Heart left ventricle (tissue), 16 donors: ENCODE measurements at places on chromosomes 2 and 18.

DNA sequence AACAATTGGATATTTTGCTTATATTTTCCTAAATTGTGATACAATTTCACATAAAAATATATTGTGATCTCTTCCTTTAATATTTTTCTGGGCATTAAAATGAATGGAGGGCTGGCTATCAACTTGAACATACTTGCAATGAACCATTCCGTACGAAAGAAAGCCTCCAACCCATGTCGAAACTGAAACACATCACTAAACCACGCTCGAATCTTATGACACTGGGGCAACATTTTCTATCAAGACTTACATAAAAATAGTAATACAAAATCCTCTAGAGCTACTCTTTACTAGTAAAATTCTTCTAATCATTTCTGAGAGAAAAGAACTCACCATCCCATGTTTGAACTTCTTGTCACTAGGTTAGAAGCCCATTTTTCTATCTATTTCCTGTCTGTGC is 132.8 kb upstream of the DOK6 start:
- H3K27me3 ChIP-seq: no peaks in the 10 kb centered on the region
- no peak overlapping the region for H3K4me3 ChIP-seq
- H3K27ac ChIP-seq: no peak overlapping the region
- no peaks in the 10 kb centered on the region for H3K4me1 ChIP-seq
- no peak for DNase-seq

DNA sequence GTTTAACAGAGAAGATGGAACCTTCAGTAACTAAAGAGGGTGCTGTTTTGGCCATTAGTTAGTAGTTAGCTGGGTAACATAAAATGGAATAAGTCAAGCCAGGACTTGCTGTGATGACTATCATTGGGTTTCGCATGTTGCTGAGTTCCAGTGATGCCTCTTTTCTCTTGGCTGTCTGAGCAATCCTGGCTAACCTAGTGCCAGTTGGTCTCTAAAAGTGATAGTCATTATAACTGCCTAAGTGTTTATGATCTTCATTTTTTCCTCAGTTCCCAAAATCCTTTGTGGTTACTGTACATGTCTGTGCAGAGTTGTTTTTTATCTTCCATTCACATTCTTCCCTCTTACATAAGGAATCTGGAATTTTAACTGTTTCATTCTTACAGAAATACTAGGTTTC is 33.4 kb downstream of the WDR43 start:
- peaks cover 100% of the 10 kb centered on the region for H3K36me3 ChIP-seq
- DNase-seq: no peak
- no peak overlapping the region for H3K4me3 ChIP-seq
- H3K4me1 ChIP-seq: no peaks in the 10 kb centered on the region
- H3K27me3 ChIP-seq: no peaks in the 10 kb centered on the region

DNA sequence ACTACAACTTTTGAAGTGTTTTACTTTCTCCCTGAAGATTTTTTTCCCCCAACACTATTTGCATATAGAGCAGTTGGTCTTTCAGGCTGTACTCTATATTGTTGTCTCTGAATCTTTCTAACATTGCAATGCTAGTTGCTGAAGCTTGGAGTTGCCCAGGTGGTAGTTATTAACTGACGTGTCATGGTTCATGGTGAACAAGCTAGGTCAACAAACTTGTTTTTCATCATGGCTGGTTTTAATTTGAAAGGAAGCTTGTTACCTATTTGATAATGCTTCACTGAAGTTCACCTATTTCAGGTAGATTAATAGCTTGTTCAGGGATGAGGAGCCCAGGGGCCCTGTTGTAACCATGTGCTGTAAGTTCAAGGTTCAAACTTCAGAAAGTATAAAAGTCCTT is 158.8 kb upstream of the ZEB2 start:
- no peak overlapping the region for H3K27ac ChIP-seq
- no peaks in the 10 kb centered on the region for H3K36me3 ChIP-seq
- no peak for DNase-seq

DNA sequence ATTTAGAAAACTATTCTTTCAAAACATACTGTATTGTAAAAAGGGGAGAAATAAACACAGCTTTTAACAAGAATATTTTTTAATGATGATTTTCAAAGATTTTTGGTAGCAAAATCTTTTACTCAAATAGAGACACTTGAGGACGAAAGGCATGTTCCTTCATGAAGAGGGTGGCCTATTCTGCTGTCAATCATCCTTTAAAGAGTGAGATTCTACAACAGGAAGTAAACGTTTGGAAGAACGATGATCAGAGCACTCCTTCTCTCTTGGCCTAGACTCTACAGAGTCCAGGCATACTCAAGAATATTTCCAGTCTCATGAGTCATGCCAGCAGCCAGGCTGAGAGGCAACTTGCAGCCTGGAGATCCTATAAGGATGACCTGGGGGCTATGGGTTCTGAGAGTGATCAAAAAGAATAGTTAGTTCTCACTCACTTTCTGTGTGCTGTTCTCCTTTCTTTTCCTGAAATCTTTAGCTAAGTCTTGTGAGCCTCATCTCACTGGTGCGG is 62.4 kb upstream of the TCF4 start:
- no peak overlapping the region for H3K27ac ChIP-seq
- H3K36me3 ChIP-seq: no peaks in the 10 kb centered on the region
- no peaks in the 10 kb centered on the region for H3K4me1 ChIP-seq
- H3K4me3 ChIP-seq: no peak overlapping the region

DNA sequence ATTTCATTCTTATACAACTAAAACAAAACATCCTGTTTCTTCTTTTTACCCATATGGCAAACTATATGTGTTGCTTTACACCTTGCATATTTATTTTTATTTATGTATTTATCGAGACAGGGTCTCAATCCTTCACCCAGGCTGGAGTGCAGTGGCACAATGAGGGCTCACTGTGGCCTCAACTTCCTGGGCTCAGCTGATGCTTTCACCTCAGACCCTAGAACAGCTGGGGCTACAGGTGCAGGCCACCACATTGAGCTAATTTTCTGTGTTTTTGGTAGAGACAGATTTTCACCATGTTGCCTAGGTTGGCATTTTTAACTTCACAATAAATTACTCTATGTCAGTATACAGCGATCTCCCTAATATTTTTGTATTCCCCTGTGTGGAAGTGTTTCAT is 522.0 kb downstream of the MBD2 start:
- H3K4me3 ChIP-seq: no peak overlapping the region
- no peak overlapping the region for H3K27ac ChIP-seq
- no peaks in the 10 kb centered on the region for H3K27me3 ChIP-seq
- H3K4me1 ChIP-seq: no peaks in the 10 kb centered on the region
- DNase-seq: no peak
